Activated CD4-positive, alpha-beta memory T cell treated with anti-CD3 and anti-CD28 coated beads for 36 hours (primary cell): ENCODE measurements at places on chromosomes 7 and 10. TPM values are rescaled to one million over a fixed set of nuclear protein-coding genes. Genes with fewer than 3 reads are reported as not detected.

GRCh38 chr10:131196176-131196885, 115.2 kb downstream of the TCERG1L start:
- DNase-seq: no peak

- no peak for DNase-seq
Measured at GRCh38 chr7:31071645-31072029, 19.5 kb downstream of the ADCYAP1R1 start.

GRCh38 chr10:11237571-11237970, 219.9 kb downstream of the CELF2 start:
- peak; percentile 78 for DNase-seq

DNA sequence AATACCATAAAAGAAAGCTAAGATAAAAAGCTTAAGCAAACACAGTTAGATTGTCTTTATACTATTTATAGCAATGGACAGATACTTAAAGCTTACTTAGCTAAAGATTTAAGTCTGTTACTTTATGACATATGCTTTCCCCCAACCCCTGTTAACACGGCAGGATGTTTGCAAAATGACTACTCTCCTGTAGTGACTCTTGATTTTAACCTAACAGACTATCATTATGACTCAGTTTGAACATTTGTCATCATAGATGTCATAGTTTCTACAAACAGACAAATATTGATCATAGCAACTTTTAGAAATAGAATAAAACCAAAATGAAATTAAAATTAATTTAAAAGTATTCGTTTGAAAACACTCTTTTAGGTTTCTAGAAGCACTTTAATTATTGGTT, 7.8 kb upstream of the COMMD3 start:
- DNase-seq: peak; percentile 53

DNA sequence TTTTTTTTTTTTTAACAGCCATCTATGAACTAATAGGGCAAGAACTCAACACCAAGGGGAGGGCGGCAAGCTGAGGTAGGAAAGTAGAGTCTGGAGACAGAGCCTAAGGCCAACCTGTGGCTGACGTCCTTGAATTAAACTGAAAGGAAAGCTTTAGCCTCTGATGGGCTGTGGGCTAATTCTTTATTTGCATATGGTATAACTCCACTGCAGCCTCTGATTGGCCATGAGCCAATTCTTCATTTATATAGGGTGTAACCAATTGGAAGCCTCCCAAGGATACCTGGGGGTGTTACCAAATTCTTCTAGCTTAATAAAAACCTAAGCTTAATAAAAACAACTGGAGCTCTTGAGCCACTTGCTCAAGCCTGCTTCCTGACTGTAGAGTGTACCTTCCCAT, 10.3 kb downstream of the TYW1 start:
- no peak for DNase-seq

- DNase-seq: no peak
Measured at GRCh38 chr10:31605861-31606525, 287.0 kb downstream of the ZEB1 start.

- DNase-seq: no peak
Measured at GRCh38 chr10:34083567-34083966, 731.5 kb downstream of the PARD3 start.

GRCh38 chr10:131874991-131875451, 25.8 kb upstream of the PPP2R2D start:
- peak; percentile 77 for DNase-seq

Gene C10orf53
- total RNA-seq: not detected

Gene RGR
- total RNA-seq: not detected

Gene PLAC9
- total RNA-seq: not detected

Gene AGAP9
- 7.2 TPM for total RNA-seq

Gene GPR37
- total RNA-seq: not detected
